ENCODE measurements at places on chromosomes 12 and 14.

GRCh38 chr12:3998397-3998796, 125.2 kb upstream of the PARP11 start:
- no peak for DNase-seq

DNA sequence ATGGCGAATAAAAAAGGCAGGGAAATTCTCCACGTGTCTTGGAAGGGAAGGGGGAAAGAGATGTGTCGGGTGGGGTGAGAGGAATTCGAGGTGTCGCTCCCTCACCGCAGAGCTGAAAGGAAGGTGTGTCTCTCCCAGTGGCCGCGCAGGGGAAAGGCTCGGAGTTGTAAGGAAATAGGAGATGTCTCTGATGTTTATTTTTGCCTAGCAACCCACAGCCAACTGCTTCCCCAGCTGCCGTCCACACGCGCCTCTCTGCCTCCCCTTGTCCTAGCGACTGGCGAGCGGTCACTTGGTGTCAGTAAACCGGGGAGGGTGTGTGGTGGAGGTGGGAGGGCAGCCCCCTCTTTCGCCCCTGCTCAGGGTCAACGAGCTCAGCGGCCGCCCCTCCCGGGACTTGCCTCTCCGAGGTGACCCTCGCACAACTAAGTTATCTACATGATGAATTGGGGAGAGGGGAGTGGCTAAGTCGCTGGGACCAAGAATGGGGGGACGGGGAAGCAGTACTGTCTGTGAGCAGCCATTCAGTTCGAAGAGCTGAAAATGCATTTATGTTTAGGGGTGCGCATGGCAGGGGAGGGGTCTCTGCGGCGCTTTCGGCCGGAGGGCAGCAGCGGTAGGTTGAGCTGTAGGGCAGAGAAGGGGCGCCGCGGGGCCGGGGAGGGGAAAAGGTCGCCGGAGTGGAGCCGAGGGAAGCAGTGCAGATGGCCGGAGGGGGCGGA, 585 bp upstream of the DYRK2 start:
- DNase-seq: peak; percentile 22

DNA sequence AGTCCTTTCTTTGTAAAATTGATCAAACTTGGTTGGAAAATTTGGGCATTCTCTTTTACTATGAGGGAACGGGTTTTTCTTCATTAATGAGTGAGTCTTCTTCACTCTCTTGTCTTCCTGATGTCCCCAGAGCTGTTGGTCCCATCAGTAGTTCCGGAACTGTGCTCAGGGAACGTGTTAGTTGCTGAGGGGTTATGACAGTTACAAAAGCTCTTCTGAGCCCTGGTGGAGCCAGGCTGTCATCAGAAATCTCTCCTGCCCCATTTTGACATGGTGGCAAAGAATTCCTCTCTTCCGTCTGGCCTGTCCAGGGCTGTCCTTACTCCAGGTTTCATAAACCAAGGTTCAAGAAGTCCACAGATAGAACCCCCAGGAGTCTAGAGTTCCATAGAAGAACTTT, 208.5 kb downstream of the SLC41A2 start:
- DNase-seq: no peak

DNA sequence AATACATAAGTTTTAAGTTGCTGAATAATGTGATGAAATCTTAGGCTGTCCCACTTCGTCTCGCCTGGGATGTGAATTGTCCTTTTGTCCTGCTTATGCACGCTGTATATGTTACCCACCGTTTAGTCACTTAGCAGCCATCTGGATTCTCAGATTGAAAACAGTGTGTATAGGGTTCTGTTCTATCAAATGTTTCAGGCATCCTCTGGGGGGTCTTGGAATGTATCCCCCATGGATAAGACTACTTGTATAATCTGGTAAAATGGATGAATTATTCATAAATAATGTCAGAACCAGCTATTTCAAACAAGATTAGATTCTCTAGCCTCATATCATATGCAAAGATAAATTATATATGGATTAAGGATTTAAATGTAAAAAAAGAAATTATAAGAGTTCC, 29.4 kb downstream of the NOPCHAP1 start:
- DNase-seq: no peak

DNA sequence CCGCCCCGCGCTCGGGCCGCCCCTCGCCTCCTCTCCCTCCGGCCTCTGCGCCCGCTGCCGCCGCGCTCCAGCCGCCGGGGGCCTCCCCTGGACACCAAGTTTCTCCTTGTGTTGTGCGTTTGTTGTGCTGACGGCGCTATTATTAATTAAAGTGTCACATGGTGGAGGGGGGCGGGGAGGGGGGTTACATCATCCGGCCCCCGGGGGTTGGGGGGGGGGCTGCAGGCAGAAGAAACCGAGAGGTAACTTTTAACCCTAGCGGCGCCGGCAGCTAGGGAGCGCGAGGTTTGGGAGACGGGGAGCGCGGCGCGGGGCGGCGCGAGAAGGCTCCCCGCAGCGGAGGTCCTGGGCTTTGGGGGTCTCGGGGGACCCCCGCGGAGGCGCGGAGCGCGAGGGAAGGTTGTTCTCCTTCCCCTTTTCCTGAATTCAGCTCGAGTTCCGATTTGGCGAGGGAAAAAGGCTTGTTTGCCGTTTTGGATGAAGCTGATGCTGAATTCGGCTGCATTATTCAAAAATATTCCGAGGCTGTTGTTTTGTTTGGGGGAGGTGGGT, at the start of gene HRK:
HRK (minus strand) TSS at position 117 of the 552 bp plus-strand sequence. CDS start 134 bp downstream, outside the sequence.
- no peak for DNase-seq

DNA sequence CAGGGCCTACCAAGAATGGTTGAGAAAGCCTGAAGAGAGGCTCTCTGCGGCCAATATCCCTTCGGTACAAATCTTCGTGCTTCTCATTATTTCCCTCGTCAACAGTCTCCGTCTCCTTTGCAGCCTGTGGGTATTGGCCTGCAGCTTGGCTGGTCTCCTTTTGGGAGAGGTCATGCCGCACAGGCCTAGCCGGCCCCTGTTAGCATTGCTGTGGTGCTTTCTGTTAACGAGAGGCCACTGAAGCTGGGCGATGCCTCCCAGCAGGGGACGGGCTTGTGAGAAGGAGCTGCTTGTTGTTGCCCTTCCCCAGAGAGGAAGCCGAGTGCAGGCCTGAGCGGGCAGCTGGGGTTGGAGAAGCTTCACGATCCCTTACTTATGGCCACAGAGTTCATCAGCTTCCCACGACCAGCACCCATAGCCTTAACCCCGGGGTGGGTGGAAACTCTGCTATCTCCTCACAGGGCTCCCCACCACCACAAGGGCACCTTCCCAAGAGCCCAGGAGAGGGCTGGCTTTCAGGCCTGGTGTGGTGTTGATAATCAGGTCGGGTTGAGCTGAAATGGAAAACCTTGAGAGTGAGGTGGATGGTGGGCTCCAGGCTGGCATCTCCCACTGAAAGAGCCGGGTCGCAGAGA, 228.6 kb downstream of the ZFP36L1 start:
- no peak for DNase-seq

DNA sequence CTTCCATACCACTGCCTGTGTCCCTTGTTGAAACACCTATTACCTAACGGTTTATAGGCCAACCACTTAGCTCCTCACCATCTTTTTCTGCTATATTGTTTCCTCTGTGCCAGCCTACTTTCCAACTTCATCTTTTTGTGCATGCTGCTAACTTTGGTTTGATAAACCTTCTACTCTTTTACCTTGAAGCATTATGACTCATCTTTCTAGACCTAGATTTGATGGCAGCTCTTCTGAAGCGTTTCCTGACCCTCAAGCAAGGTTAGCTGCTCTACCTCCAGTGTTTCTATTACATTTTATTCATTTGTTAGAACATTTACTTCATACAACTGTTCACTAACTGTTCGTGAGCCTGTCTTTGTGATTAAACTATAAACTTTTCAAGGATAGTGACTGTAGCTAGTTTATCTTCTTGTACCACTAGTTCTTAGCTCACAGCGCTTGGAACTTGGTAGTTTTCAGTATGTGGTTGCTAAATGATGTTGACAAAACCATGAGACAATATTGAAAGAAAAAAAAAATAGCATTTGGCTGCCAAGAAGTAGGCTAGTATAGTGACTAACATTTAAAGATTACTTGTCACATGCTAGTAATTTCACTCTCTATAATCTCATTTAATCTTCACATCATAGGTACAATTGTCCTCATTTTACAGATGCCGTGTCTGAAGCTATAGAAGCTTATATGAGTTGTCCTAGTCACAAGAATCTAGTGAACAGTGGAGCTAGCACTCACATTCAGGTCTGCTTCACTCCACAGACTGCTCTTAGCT, 79.5 kb downstream of the APAF1 start:
- DNase-seq: no peak
